ENCODE measurements at places on chromosomes 4 and X. TPM values are rescaled to one million over a fixed set of nuclear protein-coding genes. Genes with fewer than 3 reads are reported as not detected.
A peak's percentile ranks its signal among the peaks of the same experiment; 100 is the strongest.

Gene BEX5
- total RNA-seq = 19.4 TPM

DNA sequence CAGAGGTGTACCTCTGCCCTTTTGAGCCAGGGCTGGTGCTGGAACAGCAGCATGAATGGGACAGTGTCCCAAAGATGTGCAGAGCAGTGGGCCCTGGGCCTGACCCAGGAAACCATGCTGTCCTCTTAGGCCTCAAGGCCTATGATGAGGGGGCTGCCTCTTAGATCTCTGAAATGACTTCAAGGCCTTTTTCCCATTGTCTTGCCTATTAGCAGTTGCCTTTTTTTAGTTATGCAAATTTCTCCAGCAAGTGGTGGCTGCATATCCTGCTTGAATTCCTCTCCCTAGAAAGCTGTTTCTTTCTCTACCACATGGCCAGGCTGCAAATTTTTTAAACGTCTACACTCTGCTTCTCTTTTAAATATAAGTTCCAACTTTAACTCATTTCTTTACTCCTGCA is 160.3 kb downstream of the CFAP299 start:
- H3K36me3 ChIP-seq = no peaks in the 10 kb centered on the region
- no peaks in the 10 kb centered on the region for H3K4me1 ChIP-seq

GRCh38 chrX:46072791-46073190 is 472.4 kb downstream of the ZNF674 start:
- H3K36me3 ChIP-seq = no peaks in the 10 kb centered on the region
- no peak overlapping the region for H3K4me3 ChIP-seq
- H3K27ac ChIP-seq = no peak overlapping the region
- no peaks in the 10 kb centered on the region for H3K27me3 ChIP-seq
- DNase-seq = no peak

GRCh38 chr4:69518102-69518501 is 22.4 kb upstream of the UGT2B4 start:
- H3K4me1 ChIP-seq = no peaks in the 10 kb centered on the region
- no peaks in the 10 kb centered on the region for H3K36me3 ChIP-seq
- no peak overlapping the region for H3K27ac ChIP-seq
- no peak overlapping the region for H3K4me3 ChIP-seq
- no peaks in the 10 kb centered on the region for H3K27me3 ChIP-seq

DNA sequence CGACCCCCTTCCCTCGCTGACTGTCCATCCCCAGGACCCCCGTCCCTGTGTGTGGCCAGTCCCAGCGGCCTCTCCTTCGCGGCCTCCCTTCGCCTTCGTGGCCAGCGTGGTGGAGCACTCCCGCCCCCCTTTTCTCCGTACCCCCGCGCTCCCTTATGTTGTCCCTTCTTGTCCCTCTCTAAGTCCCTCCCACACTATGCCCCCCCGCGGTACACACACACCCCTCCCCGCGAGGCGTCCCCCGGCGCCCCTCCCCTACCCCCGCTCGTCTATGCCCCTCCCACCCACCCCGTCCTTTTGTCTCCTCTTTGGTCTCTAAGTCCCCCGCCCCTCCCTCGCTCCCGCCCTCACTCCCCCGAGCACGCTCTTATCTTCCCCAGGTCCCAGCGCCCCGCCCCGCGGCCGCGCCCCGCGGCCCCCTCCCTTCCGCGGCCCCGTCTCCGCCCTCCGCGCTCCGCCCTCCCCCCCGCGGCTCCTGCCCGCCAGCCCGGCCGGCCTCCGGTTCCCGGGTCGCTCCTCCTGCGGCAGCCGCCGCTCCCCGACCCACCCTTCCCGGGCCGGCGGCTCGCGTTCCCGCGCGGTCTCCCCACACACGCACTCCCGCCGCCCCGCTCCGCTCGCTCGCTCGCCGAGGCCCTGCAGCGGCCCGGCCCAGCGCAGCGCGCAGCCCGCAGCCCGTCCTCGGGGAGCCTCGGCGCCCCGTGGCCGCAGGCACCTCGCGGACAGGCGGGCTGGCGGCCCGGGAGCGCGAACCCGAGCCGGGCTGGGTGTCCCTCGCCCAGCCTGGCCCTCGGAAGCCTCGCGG is 26.3 kb downstream of the UTP14A start:
- H3K4me3 ChIP-seq = peak overlapping the region; percentile 40
- no peaks in the 10 kb centered on the region for H3K4me1 ChIP-seq
- peak; percentile 86 for DNase-seq
- H3K36me3 ChIP-seq = no peaks in the 10 kb centered on the region

DNA sequence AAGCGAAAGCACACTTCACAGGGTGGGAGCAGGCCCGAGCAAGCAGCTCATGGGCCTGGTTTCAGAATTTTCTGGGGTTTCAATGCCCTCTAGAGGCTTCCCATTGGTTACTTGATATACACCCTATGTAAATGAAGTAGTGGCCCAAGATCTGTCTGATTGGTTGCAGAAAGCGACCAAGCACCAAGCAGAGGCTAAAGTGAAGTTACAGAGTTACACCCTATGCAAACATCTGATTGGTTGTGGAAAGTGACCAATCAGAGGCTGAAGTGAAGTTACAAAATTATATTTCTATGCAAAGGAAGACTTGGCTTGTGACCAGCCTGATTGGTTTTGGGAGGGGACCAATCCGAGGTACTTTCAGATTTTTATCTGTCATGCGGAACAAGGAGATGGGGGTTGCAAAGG is 8.2 kb downstream of the FHIP1A start:
- peak overlapping the region; percentile 74 for H3K27ac ChIP-seq
- DNase-seq = no peak
- H3K36me3 ChIP-seq = no peaks in the 10 kb centered on the region
- no peak overlapping the region for H3K4me3 ChIP-seq

DNA sequence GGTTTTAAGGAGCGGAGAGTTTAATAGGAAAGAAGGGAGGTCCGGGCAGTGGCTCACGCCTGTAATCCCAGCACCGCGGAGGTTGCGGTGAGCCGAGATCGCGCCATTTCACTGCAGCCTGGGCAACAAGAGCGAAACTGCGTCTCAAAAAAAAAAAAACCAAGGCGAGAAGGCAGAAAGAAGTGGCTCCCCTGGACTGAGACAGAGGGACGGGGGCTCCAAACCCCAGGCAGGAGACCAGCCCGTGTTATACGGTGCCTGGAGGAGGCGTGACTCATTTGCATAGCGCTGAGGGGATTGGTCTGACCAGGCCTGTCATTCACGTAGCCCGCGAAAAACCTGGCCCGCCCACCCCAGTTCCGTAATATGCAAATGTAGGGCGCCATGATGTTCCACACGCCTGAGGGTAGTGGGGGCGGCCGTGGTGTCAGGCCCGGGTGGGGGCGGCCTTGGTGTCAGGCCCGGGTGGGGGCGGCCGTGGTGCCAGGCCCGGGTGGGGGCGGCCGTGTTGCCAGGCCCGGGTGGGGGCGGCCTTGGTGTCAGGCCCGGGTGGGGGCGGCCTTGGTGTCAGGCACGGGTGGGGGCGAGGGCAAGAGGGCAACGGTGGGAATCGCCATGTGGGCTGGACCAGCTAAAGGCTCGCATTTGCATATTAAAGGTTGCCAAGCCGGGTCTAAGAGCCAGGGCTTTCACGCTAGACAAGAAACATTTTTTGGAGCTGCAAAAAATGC is 2.1 kb downstream of the PLCXD1 start:
- H3K4me3 ChIP-seq = peak overlapping the region; percentile 49
- no peaks in the 10 kb centered on the region for H3K36me3 ChIP-seq
- peak; percentile 91 for DNase-seq
- no peaks in the 10 kb centered on the region for H3K4me1 ChIP-seq
- no peaks in the 10 kb centered on the region for H3K27me3 ChIP-seq
- no peak overlapping the region for H3K27ac ChIP-seq
